ENCODE measurements at places on chromosomes 6 and 20.

DNA sequence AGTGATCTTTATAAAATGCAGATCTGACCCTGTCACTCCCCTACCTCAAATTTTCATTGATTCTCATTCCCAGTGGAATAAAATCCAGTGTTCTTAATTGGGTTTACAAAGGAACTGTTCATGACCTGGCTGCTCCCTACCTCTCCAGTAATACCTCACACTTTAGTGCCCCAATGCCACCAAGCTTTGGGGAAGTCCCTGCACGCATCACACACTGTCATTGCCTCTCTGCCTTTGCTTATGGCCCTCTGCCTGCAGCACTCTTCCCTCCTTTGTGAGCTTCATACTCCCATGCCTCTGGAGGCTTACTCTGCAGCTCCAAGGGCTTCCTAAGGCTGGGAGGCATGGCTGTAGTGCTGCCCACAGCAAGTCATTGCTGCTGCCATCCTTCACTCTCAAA is 57.4 kb downstream of the TMC2 start:
- no peak for DNase-seq

DNA sequence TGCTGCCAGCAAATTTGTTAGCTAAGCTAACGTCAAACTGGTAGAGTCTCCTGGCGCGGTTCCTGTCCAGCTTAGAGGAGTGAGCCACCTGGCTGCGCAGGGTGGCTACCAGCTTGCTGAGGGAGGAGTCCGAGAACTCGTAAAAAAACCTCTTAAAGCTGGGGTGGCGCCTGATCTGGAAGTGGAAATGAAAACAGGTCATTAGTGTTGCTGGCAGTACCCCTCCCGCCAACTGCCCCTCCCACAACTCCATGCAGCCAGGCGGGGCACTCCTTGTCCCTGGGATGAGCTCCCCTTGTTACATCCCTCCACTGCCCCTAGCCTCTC is 17.3 kb downstream of the BNIP5 start:
- DNase-seq, result no peak

DNA sequence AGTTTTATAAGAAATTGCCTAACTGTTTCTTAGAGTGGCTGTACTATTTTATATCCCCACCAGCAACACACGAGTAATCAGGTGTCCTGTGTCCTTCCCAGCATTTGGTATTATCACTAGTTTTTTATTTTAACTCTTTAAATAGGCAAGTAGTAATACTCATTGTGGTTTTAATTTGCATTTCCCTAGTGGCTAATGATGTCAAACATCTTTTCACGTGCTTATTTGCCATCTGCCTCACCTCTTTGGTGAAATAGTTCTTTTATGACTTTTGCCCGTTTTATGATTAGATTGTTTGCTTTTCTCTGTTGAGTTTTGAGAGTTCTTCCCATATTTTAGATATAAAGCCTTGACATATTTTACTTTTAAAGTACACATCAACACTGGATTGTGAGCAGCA is 57.8 kb downstream of the GCLC start:
- no peak for DNase-seq

DNA sequence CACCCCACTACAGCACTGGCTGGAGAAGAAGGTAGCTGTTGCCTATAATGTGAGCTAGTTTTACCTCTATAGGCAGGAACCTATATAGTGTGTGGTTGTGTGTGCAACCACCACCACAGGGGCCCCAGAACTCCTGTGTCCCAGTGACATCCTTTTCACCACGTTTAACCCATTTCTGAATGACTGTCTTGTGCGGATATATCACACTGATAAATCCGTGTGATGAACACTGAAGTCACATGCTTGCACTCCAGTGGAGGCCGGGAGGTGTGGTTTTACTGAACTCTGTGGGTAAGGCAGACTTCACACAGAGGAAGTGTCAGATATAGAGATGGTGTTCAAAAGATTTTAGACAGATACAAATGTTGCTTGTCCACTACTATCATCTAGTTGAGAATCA is 32.5 kb downstream of the SDHAF4 start:
- no peak for DNase-seq

- DNase-seq, result no peak
Measured at GRCh38 chr6:63799813-63800212, 164.2 kb downstream of the PHF3 start.

GRCh38 chr20:62494537-62494936 is 18.7 kb upstream of the GATA5 start:
- no peak for DNase-seq

GRCh38 chr6:137864812-137865508 is 2.1 kb upstream of the TNFAIP3 start:
- no peak for DNase-seq

- DNase-seq, result no peak
Measured at GRCh38 chr6:5453546-5453945, 192.2 kb downstream of the FARS2 start.

DNA sequence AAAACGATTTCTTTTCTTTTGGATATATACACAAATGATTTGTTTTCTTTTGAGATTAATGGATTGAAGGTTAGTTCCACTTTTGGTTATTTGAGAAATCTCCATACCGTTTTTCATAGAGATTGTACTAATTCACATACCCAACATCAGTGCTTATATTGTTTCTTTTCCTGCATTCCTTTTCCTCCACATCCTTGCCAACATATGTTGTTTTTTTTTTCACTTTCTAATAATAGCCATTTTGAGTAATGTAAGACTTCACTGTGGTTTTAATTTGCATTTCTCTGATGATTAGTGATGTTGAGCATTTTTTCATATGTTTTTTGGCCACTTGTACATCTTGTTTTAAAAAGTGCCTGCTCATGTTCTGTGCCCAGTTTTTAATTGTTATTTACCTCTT is 846.4 kb upstream of the EYS start:
- no peak for DNase-seq

GRCh38 chr6:137405806-137406205 is 88.4 kb downstream of the OLIG3 start:
- DNase-seq, result no peak

- DNase-seq, result no peak
Measured at GRCh38 chr6:41463062-41463930, 82.9 kb upstream of the FOXP4 start.

DNA sequence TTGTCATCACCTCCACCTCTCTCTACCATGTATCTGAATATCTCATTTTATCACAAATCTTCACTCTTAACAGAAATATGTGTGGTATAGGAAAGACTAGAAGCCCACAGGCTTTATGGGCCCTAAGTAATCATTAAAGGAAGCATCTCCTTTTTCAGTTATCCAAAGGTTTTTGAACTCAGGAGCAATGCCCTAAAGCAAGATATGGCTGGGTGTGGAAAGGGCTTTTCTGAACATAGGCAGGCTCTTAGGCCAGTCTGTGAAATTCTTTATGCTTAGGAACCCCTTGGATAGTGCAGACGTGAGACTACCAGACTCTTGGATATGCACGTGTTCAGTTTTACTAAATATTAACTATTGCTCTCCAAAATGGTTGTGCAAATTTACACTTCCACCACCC is 99.5 kb downstream of the ADTRP start:
- DNase-seq, result no peak

DNA sequence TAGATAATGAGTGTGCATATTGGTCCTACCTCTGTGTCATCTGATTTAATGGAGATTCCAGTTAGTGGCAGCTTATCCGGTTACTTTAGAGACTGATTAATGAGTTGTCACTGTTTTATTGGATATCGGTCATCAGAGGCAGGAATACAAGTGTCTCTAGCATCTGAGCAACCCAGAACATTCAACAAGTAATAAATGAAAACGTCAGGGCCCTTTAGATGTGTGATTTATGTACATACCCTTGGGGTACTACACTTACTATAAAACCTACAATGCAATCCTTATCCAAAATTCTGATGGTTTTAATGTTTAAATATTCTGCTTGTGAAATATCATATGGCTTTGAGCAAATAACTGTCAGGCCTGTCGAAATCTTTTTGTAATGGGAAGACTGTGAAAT is 1117.9 kb upstream of the FLRT3 start:
- no peak for DNase-seq

- DNase-seq, result no peak
Measured at GRCh38 chr6:169383265-169383664, 129.6 kb upstream of the THBS2 start.

DNA sequence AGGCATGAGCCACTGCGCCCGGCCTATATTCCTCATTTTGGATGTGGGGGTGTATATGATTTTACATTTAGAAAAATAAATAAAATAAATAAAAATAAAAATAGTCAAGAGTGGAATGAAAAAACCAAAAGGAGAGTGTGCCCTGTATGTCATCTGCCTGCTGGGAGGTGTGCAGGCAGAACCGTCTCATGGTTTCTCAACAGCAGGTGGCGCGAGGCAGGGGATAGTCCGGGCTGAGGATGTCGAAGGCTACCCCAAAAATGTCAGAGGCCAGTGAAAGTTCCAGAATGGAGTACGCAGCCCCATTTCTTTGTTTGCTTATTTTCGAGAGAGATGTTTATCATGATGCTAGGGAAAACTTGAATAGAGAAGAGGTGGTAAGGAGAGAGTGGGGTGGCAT is 16.4 kb upstream of the KIF16B start:
- DNase-seq, result no peak

- DNase-seq, result no peak
Measured at GRCh38 chr6:41714556-41715273, 20.7 kb downstream of the TFEB start.

DNA sequence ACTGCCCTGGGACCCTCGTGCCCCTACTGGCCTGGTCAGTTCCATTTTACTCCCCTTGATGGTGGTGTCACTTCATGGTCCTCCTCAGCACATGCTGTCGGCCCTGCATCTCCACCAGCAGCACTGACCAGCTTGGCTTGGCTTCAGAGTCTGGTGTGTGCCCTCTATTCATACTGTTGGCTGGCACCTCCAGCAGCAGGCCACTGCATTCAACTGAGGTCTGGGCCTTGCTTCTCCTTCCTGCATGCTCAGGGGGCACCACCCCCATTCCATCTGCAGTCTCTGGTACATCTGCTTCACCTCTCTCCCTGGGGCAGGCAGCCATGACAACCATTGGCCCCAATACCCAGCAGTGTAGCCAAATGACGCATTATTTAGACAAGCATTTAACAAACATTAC is 155.9 kb downstream of the SLC24A3 start:
- no peak for DNase-seq

DNA sequence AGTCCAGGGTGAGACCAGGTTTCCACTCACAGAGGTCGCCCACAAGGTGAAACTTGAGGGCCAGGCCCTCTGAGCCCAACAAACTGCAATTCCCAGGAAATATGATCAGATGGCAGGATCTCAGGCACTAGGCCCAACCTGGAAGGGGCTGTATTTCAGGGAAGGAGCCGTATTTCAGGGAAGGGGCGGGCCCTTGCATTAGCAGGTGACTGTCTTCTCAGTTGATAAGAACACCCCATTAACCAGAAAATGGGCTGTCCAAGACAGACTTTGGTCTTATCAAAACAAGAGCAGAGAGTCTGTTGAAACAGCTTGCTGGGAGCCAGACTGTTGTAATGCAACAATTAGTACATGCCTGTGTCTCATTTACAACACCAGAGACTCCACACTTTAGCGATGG is 10.9 kb upstream of the BNIP5 start:
- no peak for DNase-seq

DNA sequence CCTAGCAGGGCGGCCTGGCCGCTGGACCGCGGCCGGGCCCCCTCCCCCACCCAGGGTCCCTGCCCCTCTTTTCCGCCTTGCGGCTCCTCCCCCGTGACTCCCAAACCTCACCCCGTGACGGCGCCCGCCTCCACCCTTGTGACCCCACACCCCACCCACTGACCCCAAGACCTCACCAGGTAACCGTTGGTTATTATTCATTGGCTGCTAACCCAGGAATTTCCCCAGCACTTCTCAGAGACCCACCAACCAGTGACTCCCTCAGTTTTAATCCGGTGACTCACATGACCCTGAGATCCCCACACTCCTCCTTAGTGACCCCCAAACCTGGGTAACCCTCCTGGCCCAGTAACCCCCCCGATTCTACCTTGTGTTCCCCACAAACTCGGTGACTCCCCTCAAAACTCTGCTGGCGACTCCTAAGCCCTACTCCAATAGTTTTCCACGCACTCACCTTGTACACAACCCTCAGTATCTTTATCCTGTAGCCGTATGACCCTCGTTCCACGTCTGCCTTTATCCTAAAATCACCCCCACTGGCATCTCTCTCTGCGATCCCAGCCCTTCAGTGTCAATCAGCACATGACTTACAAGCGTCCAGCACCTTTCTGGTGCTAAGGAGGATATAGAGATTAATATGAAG is 534 bp downstream of the ZNF76 start:
- no peak for DNase-seq

GRCh38 chr6:66190858-66191257 is 483.8 kb upstream of the EYS start:
- no peak for DNase-seq

GRCh38 chr6:98041921-98042320 is 758.9 kb upstream of the MMS22L start:
- DNase-seq, result no peak

- no peak for DNase-seq
Measured at GRCh38 chr6:163759542-163759941, 345.0 kb downstream of the QKI start.

- DNase-seq, result no peak
Measured at GRCh38 chr20:911882-912600, 4.1 kb downstream of the ANGPT4 start.

GRCh38 chr6:154752022-154752421 is 18.8 kb downstream of the SCAF8 start:
- no peak for DNase-seq

DNA sequence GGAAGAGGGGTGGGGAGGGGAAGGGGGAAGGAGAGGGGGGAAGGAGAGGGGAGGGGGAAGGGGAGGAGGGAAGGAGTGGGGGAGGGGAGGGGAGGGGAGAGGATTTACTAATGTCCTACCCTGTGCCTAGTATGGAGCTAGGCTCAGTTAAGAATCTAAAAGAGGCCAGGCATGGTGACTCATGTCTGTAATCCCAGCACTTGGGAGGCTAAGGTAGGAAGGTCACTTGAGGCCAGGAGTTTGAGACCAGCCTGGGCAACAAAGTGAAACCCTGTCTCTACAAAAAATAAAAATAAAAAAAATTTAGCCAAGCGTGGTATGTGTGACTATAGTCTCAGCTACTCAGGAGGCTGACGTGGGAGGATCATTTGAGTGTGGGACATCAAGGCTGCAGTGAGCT is 13.0 kb downstream of the UBE2J1 start:
- no peak for DNase-seq

- no peak for DNase-seq
Measured at GRCh38 chr20:63854069-63854765, 7.1 kb upstream of the ABHD16B start.
